ENCODE measurements at places on chromosomes 5 and 9.

- DNase-seq = no peak
These were observed at the start of gene OCLN for GRCh38 chr5:69492391-69492922. Gene OCLN, plus strand, starts transcription at chr5:69492790. Its CDS starts 11,455 bp downstream, at chr5:69504245.

GRCh38 chr9:113658545-113658895, 195.0 kb downstream of the RGS3 start:
- no peak for DNase-seq

- no peak for DNase-seq
These were observed 120.7 kb upstream of the SLIT3 start for GRCh38 chr5:169421677-169422076.

DNA sequence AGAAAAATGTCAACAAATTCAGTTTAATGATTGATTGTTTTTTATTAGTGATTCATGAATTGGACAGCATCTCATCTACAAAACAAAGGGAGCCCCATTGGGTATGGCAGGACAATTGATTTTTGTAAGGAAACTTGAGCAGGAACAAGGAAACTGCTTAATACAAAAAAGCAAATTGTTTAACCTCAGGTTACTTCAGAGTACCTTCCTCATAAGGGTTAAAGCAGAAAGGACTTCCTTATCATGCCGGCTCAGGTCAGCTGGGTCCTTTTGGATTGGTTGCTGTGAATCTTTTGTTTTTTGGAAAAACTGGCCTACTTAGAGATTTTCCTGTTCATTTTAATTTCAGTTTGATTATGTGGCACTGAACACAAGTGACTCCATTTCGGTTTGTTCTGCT, 211.8 kb downstream of the ARRDC3 start:
- no peak for DNase-seq

DNA sequence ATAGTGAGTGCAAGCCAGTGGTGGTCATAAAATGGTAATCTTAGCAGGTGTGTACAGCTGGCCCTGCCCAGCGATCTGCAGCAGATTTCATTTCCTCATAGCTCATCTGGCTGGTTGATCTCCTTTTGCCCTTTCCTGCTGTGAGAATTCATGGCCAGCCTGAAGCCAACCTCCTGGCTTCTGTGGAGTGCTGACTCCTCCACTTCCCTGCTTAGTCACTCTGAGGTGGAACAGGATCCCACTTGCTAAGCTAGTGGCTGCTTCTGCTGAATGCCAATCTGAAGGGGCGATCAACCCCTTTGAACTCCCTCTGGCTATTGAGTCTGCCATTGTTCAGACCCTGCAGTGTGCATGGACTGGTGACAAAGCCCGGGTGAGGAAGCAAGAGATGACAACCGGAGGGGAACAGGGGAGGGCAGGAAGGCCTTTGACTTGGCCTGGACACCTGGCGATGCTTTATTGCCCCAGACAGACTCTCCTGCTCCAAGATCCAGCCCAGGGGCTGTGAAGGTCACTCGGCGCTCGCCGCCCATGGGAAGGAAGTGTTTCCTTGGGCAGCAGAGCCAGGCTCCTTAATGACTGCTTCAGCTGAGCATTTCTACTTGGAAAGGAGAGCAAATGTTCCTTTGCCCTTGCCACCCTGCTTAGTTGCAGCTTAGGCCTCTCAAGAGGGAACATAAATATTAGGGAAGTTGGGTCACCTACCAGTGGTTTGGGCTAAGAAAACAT, 341.1 kb downstream of the ZSWIM6 start:
- DNase-seq = peak; percentile 13

- no peak for DNase-seq
These were observed 22.7 kb upstream of the SVEP1 start for GRCh38 chr9:110602281-110602680.

- DNase-seq = no peak
These were observed 6.1 kb downstream of the GLIPR2 start for GRCh38 chr9:36142510-36143244.

GRCh38 chr5:68545636-68546295, 330.2 kb downstream of the PIK3R1 start:
- DNase-seq = no peak

DNA sequence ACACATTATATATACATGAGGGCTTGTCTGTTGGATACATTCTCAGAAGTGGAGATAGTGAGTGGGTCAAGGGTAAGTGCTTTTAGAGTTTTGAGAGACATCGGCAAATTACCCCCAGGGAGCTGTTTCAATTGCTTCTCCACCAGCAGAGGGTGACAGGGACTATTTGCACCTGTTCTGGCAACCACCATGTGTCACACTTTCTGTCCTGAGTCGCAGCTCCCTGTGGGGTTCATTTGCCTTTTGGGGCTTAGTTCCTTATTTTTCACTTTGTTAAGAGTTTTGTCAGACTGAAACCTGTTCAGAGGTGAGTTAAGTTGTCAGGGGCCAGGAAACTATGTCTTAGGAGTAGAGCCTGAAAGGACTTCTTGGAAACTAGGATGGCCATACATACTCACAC, 20.1 kb upstream of the SLC36A1 start:
- no peak for DNase-seq

- DNase-seq = no peak
These were observed 71.0 kb upstream of the PLPP6 start for GRCh38 chr9:4591123-4591500.

DNA sequence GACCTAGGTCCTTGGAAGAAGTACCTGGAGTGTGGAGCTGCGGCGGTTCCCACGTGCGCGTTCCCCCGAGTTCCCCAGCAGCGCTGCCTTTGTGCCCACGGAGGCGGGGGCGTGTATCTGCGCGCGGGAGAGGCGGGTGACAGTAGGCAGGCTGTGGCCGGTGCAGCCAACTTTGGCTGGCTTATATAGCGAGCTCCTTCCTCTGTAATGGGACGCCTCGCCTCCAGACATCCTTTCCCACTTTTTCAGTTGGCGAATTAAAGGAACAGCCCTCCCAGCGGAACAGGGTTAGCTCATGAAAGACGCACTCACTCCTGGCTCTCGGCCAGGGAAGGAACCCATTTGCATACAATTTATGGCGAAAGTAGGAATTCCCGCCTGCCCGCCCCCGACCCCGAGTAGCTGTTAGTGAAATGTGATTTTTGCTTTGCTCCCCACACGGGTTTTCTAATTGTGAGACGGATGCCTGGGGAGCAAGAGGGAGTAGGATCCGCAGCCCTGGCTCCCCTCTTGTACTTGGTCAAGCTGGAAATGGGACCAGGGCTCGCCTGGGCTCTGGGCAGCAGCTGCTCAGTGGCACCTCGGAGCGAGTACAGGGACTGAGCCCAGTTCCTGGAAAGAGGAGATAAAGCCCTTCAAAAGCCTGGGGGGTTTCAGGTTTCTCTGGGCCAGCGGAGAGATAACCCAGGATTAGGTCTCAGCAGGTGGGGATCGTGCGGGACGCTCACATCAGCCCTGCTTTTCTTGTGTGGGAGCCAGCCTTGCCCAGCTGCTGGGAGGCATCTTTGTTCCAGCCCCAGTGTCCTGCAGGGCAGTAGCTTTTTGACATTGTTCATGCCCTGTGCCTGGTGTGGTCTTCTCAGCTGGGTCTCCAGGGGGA, at the start of gene TNC:
Gene TNC (minus strand): TSS at position 159 of the 880 bp plus-strand sequence. CDS start 27,139 bp downstream, outside the sequence.
- DNase-seq = peak; percentile 64

DNA sequence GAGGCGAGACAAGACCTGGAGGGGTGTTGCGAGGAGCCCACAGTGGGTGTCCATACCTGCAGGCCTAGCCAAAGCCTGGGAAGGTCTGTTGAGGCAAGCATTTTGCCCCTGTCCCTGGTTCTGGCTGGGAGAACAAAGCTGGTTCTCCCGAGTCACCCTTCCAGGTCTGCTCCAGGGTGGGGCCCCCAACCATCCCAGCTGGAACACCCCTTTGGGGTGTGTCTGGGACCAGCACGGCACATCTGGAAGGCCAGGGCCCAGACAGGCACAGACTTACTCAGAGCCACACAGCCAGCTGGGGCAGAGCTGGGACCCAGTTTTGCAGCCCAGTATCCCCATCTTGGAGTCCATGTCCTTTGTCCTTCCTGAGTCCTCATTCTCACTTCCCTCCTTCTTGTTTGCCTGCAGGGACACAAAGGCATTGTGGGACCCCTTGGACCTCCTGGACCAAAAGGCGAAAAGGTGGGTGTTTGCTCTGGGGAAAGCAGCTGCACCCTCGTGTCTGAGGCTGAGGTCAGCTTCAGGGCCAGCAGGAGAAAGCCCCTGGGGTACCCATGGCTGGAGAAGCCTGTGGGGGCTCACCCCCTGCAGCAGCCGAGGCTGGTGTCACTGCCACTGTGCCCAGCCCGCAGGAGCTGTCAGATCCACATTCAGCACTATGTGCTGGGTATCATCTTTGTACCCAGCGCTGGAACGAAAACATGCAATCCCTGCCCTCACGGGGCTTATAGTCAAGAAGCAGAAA, 38.4 kb upstream of the ORM1 start:
- no peak for DNase-seq

DNA sequence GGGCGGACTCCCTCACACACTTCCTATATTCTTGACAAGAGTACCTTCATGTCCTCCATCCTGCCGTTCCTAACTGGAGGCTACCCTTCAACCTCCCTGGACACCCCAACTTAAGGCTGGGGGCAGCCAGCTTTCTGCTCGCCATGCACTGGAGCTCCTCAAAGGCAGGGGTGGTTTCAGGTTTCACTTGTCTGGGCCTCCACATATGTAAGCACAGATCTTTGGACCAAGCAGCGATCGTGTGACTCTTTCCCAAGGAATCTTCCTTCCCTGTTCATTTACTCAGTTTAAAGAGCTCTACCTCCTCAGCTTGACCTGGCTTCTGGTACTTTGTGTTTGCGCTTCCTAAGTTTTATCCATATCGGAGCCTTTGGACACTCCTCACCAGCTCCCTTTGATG, 34.2 kb upstream of the TRPC7 start:
- DNase-seq = no peak

DNA sequence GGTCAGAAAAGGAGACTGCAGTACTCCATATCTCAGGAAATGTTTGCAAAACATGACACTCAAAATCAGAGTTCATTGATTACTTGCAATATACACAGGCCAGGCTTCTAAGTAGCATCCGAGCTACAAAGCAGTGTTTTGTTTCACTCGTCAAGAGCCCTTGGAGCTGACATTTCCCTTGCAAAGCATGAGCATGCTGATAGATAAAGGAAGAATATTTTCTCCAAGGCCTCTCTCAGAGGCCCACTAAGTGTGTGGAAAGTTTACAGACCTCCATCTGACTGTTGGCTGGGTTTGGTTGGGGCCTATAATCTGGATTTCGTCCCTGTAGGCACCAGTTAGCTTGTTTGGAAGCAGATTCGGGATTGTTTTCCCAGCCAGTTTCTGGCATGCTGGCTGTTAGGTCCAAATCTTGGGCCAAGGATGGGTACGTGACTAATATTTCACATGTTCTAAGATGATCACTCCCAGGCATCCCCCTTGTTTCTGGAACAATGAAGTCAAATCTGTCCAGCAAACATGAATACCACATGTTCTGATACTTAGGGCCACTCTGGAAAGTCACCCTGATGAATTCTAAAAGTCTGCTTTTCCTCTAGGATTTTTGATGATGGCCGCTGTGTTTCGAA, 161.3 kb downstream of the RFK start:
- peak; percentile 73 for DNase-seq

GRCh38 chr5:38724301-38725030, 121.3 kb upstream of the OSMR start:
- no peak for DNase-seq

DNA sequence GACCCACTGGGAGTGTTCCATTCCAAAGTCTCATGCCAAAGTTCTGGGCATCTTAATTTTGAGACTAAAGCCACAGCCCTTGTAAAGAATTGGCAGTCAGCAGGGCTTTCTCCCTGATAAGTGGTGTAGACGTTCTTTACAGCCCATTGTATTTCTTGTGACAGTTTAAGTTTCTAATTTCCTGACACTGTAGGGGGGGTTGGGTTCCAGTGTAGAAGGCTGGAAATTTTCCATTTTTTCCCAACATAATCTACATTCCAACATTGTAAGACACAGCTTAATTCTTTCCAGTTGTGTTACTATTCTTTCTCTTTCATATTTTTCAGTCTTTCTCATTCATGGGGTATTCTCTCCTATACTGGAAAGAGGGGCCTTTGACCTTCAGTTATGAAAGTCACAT, 121.1 kb downstream of the FBXL7 start:
- DNase-seq = peak; percentile 67

DNA sequence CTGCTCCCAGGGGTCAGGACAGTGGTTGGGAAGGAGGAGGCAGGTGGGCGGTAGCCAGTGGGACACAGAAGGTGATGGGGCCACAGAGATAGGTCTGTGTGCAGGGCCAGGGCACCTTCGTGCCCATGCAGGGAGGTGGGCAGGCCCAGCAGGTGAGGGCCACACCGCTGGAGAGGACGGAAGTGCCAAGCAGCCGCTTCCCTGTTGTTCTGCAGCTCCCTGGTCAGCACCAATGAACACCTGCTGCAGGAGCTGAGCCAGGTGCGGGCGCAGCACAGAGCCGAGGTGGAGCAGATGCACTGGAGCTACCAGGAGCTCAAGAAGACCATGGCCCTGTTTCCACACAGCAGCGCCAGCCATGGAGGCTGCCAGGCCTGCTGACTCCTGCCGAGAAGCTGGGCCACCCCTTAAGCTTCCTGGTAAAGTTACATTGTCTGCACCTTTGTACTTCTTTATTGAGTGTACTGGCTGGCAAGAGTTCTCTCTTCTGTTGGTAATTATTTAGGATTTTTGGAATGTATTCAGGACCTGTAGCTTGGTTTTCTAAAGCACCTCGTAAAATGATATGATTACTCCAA, 40.3 kb downstream of the TPPP start:
- DNase-seq = no peak

DNA sequence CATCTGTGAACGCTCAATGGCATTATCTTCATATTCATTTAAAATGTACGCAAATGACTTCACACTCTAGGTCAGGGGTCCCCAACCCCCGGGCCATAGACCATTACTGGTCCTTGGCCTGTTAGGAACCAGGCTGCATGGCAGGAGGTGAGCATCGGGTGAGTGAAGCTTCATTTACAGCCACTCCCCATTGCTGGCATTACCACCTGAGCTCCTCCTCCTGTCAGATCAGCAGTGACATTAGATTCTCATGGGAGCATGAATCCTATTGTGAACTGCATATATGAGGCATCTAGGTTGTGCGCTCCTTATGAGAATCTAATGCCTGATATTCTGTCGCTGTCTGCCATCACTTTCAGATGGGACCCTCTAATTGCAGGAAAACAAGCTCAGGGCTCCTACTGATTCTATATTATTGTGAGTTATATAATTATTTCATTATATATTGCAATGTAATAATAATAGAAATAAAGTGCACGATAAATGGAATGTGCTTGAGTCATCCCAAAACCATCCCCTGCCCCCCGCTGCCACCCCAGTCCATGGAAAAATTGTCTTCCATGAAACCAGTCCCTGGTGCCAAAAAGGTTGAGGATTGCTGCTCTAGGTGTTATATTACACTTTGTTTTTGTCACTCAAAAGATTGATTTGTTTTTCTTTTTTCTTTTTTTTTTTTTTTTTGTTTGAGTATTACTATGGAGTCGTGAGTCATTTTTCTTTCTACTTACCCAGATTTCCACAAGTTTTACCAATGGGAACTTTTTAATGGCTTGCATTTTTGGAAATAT, 127.2 kb downstream of the DOCK8 start:
- no peak for DNase-seq

DNA sequence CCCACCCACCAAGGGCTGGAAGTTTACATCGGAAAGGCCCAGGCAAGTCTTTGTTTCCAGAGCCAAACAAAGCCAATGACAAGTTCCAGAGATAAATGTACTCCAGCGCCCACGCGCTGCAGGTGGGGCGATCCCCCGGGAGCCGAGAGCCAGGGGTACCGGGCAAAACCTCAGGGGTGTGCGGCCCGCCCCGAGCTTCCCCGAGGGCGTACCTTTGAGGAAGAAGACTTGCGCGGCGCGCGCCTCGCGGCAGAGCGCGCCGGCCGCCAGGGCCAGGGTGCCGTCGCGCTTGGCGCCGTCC, 671 bp downstream of the DUSP1 start:
- DNase-seq = no peak

Data from skin of body (tissue), 3 donors.